ENCODE measurements at places on chromosomes 1 and 21.
A peak's percentile ranks its signal among the peaks of the same experiment; 100 is the strongest.

GRCh38 chr1:174968750-174969244 lies 30.9 kb upstream of the CACYBP start:
- DNase-seq = peak; percentile 39

GRCh38 chr1:77687519-77687906 lies 5.1 kb upstream of the ZZZ3 start:
- no peak for DNase-seq

- DNase-seq = peak; percentile 89
Measured at GRCh38 chr1:178238722-178239510, 145.0 kb downstream of the RASAL2 start.

GRCh38 chr1:230242326-230242725 lies 175.3 kb downstream of the GALNT2 start:
- DNase-seq = no peak

DNA sequence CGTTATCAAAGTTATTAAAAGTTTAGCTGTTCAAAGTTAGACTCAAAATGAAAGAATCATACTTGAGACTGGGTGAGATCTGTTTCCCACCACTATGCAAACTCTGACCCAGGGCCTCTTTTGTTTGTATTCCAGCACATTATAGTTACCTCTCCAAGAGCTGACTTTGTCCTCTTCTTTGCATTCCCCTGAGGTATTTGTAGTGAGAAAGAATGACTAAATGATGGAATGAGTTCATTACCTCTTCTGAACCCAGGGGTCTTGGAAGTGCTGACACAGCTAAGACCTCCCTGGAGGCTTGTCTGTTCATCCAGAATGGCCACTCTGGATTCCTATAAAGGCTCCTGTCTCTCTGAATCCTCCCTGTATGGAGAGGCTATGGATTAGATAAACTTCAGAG lies 62.4 kb downstream of the FGGY start:
- DNase-seq = no peak

DNA sequence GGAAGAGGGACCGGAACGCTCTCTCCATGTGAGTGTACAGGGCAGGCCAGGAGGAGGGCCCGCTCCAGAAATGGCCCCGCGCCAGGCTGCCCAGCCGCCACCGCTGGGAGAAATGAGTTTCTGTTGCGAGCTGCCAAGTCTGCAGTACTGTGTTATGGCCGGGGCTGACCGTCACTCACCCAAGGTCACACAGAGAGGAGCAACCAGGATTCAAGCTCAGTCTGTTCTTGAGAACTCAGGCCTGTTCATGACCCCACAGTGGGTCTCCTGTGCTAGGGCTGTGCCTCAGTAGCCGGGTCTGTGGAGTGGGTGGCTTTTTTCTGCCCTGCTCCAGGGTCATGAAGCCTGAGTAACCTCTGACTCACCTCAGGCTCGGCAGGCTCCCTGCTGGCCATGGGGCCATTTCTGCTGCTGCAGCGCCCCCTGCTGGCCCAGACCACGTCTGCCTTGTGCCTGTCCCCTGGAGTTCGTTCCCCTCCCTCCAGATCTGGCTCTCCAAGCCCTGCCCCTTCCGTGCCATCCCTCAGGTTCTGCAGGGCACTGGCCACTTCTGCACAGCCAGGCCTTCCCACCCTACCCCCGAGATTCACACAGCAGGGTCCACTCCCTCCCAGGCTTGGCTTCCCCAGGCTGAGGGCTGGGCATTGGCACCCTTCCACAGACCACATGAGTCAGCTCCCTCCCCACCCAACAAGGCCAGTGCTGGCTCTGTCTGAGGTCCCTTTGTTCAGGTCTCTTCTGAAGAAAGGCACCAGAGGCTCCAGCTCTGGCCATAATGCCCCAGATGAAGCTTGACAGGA lies 51.8 kb downstream of the EDN2 start:
- DNase-seq = peak; percentile 98

All from HS-27A (cell line).